ENCODE measurements at places on chromosomes 16 and 17.

DNA sequence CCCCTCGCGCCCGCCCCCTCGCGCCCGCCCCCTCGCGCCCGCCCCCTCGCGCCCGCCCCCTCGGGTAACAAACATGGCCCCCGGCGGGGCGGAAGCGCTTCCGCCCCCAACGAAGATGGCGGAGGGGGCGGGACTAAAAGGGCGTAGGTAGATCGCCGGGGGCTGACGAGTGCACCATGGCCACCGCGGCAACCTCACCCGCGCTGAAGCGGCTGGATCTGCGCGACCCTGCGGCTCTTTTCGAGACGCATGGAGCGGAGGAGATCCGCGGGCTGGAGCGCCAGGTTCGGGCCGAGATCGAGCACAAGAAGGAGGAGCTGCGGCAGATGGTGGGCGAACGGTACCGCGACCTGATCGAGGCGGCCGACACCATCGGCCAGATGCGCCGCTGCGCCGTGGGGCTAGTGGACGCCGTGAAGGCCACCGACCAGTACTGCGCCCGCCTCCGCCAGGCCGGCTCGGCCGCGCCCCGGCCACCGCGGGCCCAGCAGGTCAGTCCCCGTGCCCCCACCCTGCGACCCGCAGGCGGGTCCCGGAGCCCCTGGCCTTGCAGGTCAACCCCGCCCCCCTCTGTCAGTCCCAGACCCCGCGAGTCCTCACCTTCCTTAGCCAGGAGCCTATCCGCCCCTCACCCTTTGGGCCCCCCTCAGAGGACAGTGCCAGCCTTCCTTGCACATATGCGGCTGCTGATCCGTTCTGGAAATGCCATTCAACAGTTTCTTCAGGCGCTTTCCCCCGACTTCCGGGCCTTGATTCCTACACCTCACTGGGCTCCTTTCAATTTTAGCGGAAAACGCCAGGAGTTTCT, at the start of gene COG1:
Gene COG1, plus strand, starts transcription at position 162 of the 808 bp plus-strand sequence. Its CDS starts 15 bp downstream, at position 177.
- no peaks in the 10 kb centered on the region for H3K27me3 ChIP-seq
- H3K4me3 ChIP-seq = peak within 1 kb of the TSS; percentile 49
- H3K36me3 ChIP-seq = peaks cover 38% of the 10 kb centered on the region
- DNase-seq = peak; percentile 85
- H3K4me1 ChIP-seq = peaks cover 25% of the 10 kb centered on the region

DNA sequence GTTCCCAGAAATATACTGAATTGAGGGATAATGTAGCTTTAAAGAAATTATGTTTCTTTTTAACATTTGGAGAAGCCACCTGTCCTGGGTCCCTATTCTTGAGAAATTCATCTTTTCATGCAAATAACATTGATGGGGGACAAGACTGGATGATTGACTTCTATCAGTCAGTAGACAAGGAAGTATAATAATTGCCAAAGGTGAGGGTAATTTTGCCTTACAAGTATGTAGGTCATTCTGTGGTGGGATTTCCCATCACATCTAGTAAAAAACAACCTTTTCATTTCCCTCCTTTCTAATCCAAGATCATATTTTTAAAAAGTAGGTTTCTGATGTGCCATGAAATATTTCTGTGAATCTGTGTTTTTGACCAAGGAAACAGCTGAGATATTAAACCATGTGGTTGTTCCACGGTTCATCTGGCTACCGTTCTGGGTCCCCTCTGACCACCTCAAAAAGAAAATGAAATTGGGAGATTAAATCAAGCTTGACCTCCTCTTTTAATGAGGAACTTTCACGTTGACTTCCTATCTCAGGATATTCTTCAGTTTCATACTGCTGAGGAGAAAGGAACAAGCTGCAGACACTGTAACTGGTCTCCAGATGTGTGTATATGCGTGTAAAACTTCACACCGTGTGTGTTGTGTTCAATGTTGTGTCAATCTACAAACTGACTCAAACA, 138.6 kb downstream of the MAP2K6 start:
- H3K4me1 ChIP-seq = no peaks in the 10 kb centered on the region
- no peaks in the 10 kb centered on the region for H3K27me3 ChIP-seq

- no peaks in the 10 kb centered on the region for H3K27me3 ChIP-seq
- no peaks in the 10 kb centered on the region for H3K36me3 ChIP-seq
- no peak for DNase-seq
- no peaks in the 10 kb centered on the region for H3K4me1 ChIP-seq
- no peak overlapping the region for H3K4me3 ChIP-seq
Observed at GRCh38 chr16:46757339-46758050, 9.4 kb upstream of the MYLK3 start.

DNA sequence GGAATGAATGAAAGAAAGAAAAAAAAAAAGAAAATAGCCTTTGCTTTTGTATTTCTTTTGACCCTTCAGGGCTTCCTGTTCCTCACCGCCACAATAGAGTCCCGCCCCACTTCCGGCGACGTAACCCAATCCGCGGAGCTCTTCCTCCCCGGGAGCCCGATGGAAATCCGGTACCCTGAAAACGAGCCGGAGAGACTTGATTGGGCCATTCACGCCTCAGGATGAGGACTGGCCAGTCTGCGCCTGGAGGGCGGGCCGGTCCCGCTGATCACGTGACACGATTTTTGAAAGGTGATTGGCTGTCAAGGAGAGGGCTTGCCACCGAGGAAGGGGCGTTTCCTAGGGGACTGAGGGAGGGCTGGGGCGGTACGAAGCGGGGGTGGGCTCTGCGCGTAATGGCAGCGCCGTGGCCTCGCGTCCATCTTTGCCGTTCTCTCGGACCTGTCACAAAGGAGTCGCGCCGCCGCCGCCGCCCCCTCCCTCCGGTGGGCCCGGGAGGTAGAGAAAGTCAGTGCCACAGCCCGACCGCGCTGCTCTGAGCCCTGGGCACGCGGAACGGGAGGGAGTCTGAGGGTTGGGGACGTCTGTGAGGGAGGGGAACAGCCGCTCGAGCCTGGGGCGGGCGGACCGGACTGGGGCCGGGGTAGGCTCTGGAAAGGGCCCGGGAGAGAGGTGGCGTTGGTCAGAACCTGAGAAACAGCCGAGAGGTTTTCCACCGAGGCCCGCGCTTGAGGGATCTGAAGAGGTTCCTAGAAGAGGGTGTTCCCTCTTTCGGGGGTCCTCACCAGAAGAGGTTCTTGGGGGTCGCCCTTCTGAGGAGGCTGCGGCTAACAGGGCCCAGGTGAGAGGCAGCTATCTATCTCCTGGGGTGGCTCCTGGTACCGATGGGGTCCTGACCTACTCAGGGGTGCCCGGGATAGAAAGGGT, at the start of the genes PSME3IP1 and RSPRY1:
Gene PSME3IP1, minus strand, starts transcription at position 95 of the 927 bp plus-strand sequence. CDS start 12,185 bp downstream, outside the sequence.
Gene RSPRY1, plus strand, starts transcription at position 385 of the 927 bp plus-strand sequence. CDS start 18,330 bp downstream, outside the sequence.
- peak within 1 kb of the TSS; percentile 91 for H3K4me3 ChIP-seq
- H3K27me3 ChIP-seq = no peaks in the 10 kb centered on the region
- peaks cover 11% of the 10 kb centered on the region for H3K36me3 ChIP-seq
- peak within 1 kb of the TSS; percentile 87 for H3K27ac ChIP-seq

- DNase-seq = no peak
- H3K4me3 ChIP-seq = no peak overlapping the region
- H3K27ac ChIP-seq = no peak overlapping the region
- peaks cover 12% of the 10 kb centered on the region for H3K4me1 ChIP-seq
- H3K27me3 ChIP-seq = no peaks in the 10 kb centered on the region
Observed at GRCh38 chr16:29734786-29735185, 11.0 kb downstream of the C16orf54 start.

DNA sequence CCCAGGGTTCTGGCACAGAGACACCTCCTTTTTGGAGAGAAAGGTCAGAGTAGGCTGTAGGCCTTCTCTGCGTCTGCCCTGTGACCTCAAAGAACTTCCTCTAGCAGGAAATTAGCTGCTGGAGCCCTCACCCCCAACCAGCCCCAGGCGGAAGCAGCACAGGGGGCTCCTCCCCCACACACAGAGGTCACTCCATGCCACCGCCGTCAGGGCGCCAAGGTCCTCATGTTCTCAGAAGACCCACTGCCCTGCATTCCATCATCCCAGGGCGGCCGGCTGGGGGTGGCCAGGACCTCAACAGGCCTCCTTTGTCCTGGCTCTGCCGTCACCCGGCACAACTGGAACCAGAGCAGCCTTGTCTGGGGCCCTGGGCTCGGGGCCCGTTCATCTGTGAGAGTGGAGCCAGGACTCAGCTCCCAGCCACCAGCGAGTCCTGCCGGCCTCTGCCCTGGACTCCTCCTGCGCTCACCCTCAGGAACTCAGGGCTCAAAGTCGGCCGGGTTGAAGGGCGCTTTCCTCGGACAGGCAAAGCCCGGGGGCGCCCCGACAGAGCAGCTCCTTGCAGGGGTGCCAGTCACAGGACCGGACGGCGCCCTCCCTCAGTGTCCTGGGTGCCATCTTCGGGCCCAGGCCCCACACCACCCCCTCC, 1.2 kb downstream of the TMC6 start:
- peak; percentile 66 for DNase-seq
- peak overlapping the region; percentile 60 for H3K27ac ChIP-seq
- no peaks in the 10 kb centered on the region for H3K27me3 ChIP-seq
- H3K36me3 ChIP-seq = peaks cover 15% of the 10 kb centered on the region
- H3K4me3 ChIP-seq = peak overlapping the region; percentile 71

GRCh38 chr16:19119564-19119963, 5.8 kb downstream of the ITPRIPL2 start:
- H3K36me3 ChIP-seq = no peaks in the 10 kb centered on the region
- H3K27ac ChIP-seq = no peak overlapping the region
- peaks cover 17% of the 10 kb centered on the region for H3K27me3 ChIP-seq
- no peaks in the 10 kb centered on the region for H3K4me1 ChIP-seq
- H3K4me3 ChIP-seq = no peak overlapping the region

DNA sequence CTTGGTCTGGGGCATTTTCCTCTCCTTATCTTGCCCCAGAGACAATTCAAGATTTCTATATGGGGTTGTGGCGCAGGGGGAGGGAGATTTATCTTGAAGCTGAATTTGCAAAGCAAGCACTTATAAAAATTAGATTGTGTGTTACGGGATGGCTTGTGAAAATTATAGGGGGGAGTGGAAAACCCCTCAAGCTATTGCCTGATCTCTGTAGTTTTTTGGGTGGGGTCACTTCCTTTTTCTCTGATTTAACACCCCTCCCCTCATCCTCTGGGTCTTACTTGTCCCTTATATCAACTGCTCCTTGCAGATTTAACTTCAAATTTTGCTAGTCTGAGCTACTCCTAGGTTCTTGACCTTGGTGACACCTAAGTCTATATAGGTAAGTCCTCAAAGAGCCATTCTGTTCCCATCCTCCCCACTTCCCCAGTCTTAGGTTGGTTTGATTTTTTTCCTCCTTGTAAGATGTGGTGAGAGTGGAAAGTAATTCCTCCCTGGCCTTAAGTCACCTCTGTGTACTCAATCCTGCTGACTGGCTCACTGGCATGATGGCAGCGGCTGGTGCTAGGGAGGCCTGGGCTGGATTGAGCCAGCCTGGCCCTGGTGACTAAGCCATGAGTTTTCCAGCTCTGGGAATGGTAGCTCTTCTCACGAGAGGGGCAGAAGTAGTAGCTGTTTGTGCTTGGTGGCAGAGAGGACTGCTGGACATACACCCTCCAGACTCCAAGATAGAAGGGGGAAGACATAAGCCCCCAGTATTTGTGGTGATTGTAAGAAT, 2.3 kb downstream of the ARL4D start:
- H3K4me3 ChIP-seq = no peak overlapping the region
- no peaks in the 10 kb centered on the region for H3K36me3 ChIP-seq
- H3K27me3 ChIP-seq = no peaks in the 10 kb centered on the region
- peaks cover 23% of the 10 kb centered on the region for H3K4me1 ChIP-seq
- no peak for DNase-seq

- H3K36me3 ChIP-seq = peaks cover 52% of the 10 kb centered on the region
- H3K27me3 ChIP-seq = no peaks in the 10 kb centered on the region
- peak; percentile 65 for DNase-seq
- H3K27ac ChIP-seq = peak overlapping the region; percentile 91
- H3K4me1 ChIP-seq = peaks cover 61% of the 10 kb centered on the region
- H3K4me3 ChIP-seq = peak overlapping the region; percentile 45
Observed at GRCh38 chr16:54284319-54284930, 2.2 kb downstream of the IRX3 start.

DNA sequence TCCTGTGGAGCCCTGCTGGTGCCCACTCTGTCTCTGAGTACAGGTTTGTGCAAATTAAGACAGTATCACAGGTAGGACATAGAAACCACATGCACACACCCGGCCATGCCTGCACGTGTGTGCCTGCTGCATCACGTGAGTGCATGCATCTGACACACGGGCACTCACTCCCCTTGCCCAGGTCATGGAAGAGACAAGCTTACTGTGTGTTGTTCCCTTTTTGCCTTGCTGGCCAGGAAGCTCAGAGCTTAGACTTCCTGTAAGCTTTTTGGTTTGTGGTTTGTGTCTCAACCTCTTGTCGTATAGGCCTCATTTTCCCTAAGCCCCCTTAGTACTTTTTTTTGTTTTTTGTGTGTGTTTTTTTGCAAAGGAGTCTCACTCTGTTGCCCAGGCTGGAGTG, 25.0 kb downstream of the ZNF469 start:
- no peaks in the 10 kb centered on the region for H3K27me3 ChIP-seq
- H3K36me3 ChIP-seq = no peaks in the 10 kb centered on the region
- H3K4me1 ChIP-seq = 0 out of 2 replicates have a peak, but pooled peaks cover 3% of the 10 kb centered on the region

DNA sequence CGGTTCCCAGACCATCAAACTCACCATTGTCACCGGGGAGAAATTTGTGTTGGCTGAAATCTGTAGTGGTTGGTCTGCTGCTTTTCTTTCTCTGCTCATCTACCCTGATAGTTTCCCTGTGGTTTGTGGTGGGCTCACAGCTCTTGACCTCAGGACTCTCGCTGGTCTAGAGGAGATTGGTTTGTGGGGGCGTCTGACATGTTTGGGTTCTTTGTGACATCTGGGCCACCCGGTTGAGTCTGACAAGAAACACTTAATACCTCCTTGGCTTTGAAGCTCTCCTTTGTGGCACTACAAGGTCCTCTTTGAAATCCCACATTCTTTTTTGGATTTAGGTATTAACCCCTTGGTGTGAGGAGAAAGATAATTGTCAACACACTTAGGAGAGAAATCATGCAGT, 662.0 kb downstream of the WWOX start:
- no peak for DNase-seq
- H3K4me3 ChIP-seq = no peak overlapping the region
- H3K27me3 ChIP-seq = no peaks in the 10 kb centered on the region
- H3K36me3 ChIP-seq = no peaks in the 10 kb centered on the region

DNA sequence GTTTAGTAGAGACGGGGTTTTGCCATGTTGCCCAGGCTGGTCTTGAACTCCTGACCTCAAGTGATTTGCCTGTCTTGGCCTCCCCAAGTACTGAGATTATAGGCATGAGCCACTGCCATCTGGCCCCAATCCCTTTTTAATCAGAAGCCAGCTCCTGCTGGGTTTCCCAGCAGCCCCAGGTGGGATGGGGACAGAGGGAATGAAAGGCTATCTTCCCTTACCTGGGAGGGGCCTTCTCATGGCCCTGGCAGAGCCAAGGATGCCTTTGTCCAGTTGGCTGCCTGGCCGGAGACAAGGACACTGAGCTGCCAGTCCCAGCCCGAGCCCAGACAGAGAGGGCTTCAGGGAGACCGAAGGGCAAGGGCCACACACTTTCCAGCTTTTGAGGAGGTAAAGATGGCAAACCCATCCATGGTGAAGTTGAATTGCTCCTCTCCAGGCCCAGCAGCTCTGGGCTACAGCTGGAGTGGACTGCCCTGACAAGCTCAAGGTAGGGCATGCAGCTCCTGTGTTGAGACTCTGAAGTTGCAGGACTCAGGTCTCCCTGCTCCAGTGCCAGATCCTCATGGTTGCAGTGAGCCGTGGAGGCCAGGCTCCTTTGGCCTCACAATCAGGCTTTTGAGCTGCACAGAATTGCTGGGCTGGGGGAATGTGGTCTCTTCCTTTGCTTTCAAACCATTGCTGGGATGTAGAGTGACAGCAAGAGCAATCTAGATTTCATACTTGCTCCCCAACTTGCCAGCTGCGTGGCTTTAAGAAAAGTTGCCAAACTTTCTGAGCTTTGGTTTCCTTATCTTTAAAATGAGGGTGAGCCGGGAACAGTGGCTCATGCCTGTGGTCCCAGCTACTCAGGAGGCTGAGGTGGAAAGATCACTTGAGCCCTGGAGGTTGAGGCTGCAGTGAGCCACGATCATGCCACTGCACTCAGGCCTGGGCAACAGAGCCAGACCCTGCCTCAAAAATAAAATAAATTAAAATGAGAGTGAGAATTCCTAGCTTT, 44.5 kb upstream of the IL34 start:
- no peak overlapping the region for H3K27ac ChIP-seq
- no peaks in the 10 kb centered on the region for H3K4me1 ChIP-seq
- H3K4me3 ChIP-seq = no peak overlapping the region
- H3K27me3 ChIP-seq = peaks cover 17% of the 10 kb centered on the region

Data from DND-41 (cell line).